ENCODE measurements at places on chromosomes 16 and 17.

GRCh38 chr16:29139261-29139802 lies 154.5 kb downstream of the LAT start:
- DNase-seq: no peak

- peak; percentile 87 for DNase-seq
These were observed at the start of gene SYNGR2 for GRCh38 chr17:78168242-78168902. SYNGR2 (plus strand) TSS chr17:78168581; CDS start chr17:78168617, 36 bp downstream.

DNA sequence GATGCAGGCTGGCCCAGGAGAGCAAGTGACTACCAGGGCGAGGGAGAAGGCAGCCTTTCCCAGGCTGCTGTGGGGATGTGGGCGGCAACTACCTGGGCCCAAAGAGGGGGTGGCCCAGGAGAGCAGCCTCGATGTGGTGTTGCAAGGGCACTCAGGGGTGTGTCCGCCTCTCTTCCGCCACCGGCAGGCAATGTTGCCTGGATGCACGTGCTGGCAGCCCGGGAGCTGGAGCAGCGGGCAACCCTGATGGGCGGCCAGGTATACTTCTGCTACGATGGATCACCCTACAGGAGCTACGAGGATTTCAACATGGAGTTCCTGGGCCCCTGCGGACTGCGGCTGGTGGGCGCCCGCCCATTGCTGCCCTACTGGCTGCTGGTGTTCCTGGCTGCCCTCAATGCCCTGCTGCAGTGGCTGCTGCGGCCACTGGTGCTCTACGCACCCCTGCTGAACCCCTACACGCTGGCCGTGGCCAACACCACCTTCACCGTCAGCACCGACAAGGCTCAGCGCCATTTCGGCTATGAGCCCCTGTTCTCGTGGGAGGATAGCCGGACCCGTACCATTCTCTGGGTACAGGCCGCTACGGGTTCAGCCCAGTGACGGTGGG lies 2.7 kb downstream of the HSD3B7 start:
- DNase-seq: no peak

GRCh38 chr17:83161298-83162034 lies 82.1 kb downstream of the METRNL start:
- DNase-seq: peak; percentile 6

DNA sequence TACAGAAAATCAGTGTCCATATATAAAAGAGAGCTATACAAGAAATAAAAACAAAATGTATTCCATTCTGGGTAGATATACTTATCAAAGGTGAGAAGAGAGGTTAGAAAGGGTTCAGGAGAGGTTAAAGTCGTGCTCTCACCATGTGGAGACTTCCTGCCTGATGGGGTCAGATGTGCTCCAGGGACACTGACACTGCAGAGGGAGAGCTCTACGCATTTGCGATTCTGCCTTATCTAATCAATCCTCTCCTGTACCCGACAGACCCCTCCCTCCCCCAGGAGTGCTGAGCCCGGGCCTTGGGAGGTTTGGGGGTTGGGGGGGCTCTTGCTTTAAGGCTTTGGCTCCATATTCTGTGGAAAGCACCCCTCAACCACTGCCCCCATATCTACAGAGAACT lies 16.6 kb upstream of the SLC5A11 start:
- no peak for DNase-seq

DNA sequence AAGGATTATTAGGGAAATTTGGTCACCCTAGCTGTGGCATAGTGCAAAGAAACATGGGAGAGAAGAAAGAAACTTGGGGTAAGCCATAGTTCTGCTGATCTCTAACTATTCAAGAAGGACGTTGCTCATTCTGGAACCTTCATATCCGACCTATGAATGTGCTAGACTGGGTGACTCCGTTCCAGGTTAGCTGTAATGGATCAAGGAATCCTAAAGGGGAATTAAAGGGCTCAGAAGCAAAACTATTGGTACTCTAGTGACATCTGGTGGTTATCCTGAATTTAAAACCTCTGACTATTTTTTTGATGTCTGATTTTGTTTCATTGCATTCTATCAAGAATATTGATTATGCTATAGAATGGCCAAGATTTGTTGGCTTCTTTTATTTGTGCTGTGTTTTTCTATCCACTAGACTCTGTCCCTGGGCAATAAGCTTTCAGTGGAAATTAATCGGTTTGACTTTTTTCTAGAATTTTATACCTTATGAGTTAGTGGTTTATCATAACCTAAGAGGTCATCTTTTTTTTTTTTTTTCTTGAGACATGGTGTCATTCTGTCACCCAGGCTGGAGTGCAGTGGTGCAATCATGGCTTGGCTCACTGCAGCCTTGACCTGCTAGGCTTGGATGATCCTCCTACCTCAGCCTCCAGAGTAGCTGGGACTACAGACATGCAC lies 19.5 kb downstream of the PCTP start:
- DNase-seq: peak; percentile 19

All from CD4-positive, alpha-beta T cell treated with Interleukin-4 for 1 hour (primary cell).